Suppressor macrophage treated with lipopolysaccharide for 1 hour (primary cell): ENCODE measurements at places on chromosomes 11 and 22.
A peak's percentile ranks its signal among the peaks of the same experiment; 100 is the strongest.

DNA sequence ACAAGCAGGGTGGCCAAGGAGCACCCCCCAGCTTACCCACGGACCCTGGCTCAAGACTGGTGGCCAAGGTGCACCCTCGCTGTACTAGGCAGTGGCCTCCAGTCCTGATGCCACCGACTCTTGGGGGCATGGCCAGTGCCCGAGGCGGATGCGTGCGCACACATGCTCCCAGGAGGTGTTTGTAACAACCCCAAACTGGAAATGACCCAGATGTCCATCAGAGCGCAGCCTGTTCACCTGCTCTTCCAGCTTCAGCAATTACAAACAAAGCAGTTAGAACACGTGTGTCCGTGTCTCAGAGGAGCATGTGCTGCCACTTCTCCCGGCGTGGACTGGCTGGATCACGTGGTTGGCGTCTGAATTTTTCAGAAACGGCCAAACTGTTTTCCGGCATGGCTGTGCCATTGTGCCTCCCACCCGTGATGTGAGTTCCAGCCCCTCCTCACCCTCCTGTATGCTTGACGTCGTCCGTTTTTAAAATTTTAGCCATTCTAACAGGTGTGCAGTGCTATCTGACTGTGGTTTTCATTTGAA is 7.1 kb upstream of the MUC6 start:
- no peak for DNase-seq

DNA sequence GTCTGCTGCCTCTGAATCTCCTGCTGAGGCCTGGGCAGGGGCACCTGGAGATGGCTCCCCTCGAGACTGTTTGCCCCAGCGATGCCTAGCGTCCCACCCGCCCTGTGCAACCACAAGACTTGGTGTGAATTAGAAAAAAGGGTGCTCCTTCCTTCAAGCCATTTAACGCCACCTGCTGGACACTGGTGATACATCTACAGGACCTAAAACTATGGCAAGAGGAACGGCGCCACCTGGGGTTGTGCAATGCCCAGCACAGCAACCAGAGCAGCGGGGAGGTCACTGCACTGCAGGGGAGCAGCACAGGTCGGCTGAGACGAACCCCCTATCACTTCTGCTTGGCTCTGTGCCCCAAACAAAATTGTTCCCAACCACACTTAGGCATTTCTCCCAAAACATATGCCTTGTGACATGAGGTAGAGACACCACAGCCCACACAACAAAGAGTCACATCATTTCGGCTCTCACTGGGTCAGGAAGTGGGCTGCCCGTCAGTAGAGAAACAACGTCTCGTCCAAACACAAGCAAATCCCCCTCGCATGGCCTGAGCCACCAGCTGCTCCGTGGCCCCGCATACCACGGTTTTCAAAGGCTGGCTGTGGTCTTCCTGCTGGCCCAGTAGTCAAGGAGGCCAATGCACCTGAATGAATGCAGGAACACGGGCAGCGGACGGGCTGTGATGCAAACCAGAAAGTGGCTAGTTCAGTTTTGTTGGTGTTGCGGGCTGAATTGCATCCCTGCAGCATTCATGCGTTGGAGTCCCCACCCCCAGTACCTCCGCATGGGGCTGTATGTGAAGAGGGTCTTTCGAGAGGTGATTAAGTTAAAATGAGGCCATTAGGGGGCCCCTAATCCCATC is 171.9 kb downstream of the SHANK2 start:
- peak; percentile 86 for DNase-seq

DNA sequence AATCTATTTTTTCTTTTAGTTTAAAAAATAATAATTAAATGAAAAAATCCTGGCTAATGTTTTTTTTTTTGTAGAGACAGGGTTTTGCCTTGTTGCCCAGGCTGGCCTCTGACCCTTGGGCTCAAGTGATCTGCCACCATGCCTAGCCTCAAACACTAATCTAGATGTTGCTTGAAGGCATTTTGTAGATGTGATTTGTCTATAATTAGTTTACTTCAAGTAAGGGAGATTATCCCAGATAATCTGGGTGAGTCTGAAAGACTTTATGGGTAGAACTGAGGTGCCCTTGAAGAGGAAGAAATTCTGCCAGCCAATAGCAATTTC is 38.6 kb upstream of the RBFOX2 start:
- no peak for DNase-seq

DNA sequence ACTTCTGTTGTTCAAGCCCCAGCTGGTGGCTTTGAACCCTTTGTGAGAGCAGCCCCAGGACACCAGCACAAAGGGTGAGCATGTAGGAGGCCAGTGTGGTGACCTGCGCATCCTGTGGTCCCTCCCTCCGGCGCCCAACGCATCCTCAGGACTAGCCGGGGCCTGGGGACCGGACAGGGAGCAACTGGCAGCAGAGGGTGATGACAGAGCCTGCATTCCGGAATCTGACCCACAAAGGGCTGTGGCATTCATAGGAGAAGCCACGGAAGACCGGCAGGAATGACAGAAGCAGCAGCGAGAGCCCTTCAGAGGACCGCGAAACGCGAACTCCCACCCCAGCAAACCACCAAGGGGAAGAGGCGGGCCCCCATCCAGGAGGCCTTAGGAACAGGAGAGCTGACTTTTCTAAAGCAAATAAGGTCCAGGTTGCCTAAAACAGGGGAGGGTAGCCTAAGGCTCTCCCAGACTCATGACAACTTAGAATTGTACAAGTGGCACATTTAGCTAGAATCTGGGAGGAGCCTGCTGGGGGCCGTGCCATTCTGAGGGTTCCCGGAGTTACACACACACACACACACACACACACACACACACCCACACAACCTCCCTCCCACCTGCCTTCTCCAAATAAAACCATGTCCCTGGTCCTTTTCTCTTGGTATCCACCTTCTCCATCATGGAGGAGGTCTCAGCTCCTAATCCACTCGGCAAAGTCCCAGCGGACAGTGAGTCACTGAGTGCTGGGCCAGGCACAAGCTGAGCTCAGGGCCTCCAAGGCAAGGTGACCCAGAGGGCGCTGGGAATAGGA is 232.7 kb downstream of the CTTN start:
- no peak for DNase-seq

DNA sequence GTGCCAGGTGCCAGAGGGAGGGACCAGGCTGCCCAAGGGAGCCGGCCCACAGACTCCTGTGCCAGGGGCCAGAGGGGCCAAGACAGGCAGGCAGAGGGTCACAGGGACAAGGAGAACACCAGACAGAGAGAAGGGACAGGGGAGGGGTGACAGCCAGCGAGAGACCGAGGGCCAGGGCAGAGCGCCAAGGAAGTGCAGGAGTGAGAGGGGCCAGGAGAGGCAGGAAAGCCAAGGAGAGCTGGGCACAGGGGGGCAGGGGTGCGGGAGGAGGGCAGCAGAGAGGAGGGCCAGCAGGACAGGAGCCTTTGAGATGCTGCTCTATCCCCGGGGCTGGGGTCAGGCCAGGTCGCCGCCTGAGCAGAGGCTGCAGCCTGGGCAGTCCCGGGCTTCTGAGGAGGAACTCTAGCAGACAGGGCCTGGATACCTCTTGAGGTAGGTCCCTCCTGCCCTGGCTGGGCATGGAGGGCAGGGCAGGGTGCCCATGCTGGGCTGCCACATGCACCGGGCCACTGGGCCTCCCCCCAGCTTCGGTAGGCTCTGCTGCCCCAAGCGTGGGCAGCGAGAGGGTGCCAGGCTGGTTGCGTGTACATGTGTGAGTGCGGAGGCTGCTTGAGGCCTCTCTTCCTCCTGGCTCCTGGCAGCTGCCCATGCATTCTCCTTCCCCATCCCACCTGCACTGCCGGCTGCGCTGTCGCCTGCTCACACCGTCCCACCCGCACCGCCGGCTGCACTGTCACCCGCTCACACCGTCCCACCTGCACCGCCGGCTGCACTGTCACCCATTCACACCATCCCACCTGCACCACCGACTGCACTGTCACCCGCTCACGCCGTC is 12.2 kb downstream of the LSP1 start:
- DNase-seq: no peak

- DNase-seq: no peak
Observed at GRCh38 chr11:18367431-18367830, 26.9 kb upstream of the LDHA start.

DNA sequence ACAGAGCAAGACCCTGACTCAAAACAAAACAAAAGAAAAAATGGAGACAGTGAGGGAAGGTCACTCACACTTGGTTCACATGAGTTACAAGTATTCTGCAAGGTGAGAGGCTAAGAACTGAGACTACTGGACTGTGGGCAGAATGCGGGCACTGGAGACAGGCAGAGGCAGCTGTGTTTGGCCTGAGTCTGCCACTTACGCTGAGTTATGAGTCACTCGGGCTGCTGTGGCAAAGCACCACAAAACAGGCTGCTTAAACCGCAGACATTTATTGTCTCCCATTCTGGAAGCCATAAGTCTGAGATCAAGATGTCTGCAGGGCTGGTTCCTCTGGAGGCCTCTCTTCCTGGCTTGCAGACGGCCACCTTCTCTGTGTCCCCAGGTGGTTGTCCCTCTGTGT is 122.8 kb downstream of the SHANK2 start:
- DNase-seq: no peak

GRCh38 chr11:122115524-122116379 is at the start of gene BLID:
Gene BLID, minus strand, starts transcription at chr11:122116215. Its CDS starts 293 bp downstream, at chr11:122115922.
- DNase-seq: peak; percentile 19

GRCh38 chr11:75524665-75525432 is 892 bp downstream of the GDPD5 start:
- peak; percentile 56 for DNase-seq

- peak; percentile 33 for DNase-seq
Observed at GRCh38 chr11:77821349-77821851, 456 bp downstream of the AAMDC start.

GRCh38 chr11:78372114-78372768 is 45.4 kb downstream of the GAB2 start:
- no peak for DNase-seq

GRCh38 chr22:44045145-44045544 is 21.0 kb downstream of the PARVB start:
- DNase-seq: peak; percentile 37

DNA sequence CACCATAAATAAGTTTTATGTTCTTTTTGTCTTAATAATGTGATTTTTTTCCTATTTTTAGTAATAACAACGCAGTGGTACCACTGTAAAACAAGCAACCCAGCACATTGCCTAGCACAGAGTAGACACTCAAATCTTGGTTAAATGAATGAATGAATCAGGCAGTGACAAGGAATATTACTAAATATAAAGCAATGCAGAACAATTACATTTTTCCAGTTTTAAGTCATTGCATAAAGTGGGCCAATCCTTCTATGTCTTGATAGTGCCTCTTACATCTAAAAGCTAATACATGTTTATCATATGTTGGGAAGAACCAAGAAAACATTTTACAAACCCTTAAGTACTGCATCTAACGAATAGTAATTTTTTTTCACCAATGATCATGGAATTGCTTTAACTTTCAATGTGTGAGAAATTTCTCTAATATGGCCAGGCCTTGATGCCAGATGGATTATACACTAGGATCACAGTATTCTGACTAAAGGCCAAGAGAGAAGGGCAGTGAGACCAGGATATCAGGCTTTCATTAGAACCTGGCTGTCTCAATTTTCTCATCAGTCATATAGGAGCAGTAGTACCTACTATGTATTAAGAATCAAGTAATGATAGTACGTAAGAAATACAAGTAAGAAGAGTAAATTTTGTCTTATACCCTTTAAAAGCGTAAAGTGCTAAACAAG is 88.5 kb downstream of the TRIM44 start:
- DNase-seq: no peak

GRCh38 chr22:39967103-39967829 is 7.1 kb downstream of the TMA7B start:
- no peak for DNase-seq

- no peak for DNase-seq
Observed at GRCh38 chr11:95307286-95307685, 76.3 kb upstream of the SESN3 start.

DNA sequence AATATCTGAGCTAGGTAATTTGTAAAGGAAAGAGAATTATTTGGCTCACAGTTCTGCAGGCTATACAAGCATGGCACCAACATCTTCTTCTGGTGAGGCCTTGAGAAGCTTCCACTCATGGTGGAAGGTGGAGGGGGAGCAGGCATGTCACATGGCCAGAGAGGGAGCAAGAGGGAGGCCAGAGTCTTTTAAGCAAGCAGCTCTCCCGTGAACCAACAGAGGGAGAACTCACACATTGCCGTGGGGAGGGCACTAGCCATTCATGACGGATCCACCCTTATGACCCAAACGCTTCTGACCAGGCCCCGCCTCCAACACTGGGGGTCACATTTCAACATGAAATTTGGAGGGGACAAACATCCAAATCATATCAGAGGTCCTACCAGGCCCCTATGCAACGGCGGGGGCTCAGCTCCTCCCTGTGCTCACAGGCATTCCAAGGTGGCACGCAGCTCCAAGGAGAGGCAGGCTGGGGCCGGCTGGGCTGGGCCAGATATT is 4.6 kb downstream of the C11orf96 start:
- DNase-seq: peak; percentile 21

- DNase-seq: no peak
Observed at GRCh38 chr11:43614214-43614613, 66.3 kb upstream of the HSD17B12 start.

- no peak for DNase-seq
Observed at GRCh38 chr11:6111673-6112072, 4.2 kb downstream of the OR56B4 start.

DNA sequence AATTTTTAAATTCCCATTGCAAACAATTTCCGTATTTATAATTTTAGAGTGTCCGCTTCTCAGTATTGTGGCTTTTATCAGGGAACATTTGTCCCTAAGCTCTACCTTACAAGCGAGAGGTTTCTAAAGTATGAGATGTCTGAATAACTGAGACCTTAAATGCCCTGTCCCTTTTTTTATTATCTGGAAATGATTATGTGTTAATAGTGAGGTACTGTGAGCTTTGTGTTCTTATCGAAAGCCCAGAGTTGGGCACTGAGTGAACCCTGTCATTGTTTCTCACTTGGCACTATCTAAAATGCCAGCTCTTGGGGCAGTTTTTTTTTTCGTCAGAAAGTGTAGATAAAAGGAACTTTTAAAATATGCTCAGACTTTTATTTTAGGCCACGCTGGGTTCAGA is 9.5 kb downstream of the CTTN start:
- DNase-seq: no peak

- no peak for DNase-seq
Observed at GRCh38 chr22:23395530-23396361, 184.3 kb downstream of the IGLL1 start.

DNA sequence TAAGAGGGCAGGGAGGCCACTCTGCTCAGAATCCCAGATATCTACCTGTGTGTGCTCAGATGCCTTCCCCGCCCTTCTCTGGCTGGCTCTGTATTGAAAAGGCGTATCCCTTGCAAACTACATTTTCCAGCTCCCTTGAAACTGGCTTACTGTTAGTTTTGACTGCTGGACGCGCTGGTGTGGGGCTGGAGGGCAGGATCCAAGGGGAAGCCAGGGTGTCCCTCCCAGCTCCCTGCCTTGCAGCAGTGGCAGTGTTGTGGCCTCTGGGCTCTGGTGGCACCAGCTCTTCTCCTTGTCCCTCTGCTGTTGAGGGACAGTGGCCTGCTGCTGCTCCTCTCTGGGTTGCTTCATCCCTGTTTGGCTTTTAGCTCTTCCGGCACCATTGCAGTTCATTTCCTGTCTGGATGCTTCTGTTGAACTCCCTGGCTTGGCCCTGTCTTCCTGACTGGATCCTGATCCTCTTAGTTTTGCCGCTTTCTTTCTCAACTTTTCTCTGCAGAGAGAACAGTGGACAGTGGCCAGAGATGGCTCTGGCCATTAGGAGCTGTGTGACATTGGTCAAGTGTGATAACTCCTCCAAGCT is 107.1 kb upstream of the PARVA start:
- no peak for DNase-seq
